ENCODE measurements at places on chromosomes 3 and 15. TPM values are rescaled to one million over a fixed set of nuclear protein-coding genes. Genes with fewer than 3 reads are reported as not detected.

The CD86 gene
- 21.6 TPM for total RNA-seq

The CYP8B1 gene
- total RNA-seq = not detected

The ZNF774 gene
- 0.83 TPM for total RNA-seq

The LMOD3 gene
- total RNA-seq = not detected

The PPP1R14D gene
- total RNA-seq = not detected

The FAM107A gene
- total RNA-seq = not detected

- DNase-seq = no peak
- H3K4me3 ChIP-seq = no peak overlapping the region
- H3K4me1 ChIP-seq = peaks cover 3% of the 10 kb centered on the region
- H3K36me3 ChIP-seq = no peaks in the 10 kb centered on the region
Measured at GRCh38 chr3:159964166-159964973, 24.3 kb upstream of the IL12A start.

DNA sequence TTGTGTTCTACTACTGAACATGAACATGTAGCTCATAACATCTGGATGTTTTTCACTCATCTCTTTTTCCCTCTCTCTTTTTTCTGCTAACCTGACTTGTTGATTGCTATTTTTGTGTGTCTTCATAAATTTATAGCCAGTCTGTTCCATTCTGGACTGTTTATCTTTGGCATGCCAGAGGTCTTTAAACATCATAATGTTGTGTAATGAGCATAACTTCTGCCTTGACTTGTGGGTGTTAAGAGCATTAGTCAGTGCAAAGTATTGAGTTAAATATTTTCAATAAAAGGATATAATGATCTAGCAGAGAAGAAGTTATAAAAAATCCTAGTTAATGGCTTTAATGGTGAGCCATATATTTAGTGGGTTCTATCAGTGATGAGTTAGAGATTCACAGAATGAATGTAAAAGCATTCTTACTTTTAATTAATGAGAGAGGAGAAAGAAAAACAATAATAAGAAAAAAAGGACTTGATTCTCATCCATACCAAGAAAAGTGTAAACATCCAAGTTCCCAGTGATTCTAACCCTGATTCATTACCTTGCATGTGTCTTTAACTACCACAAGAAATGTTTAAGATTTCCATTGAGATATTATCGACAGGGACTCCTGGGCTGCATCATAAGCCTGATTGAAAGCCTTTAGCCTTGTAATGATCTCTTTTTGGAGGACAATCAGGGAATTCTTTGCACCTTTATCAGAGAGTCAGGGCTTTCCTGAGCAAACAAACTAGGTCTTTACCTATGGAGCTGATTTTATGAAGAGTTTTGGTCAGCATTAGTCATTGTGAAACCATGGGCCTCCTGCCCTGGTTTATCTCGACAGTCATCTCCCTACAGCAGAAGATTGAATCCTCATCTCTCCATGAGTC lies 22.9 kb downstream of the MITF start:
- no peak overlapping the region for H3K4me3 ChIP-seq
- no peaks in the 10 kb centered on the region for H3K36me3 ChIP-seq
- peaks cover 2% of the 10 kb centered on the region for H3K27me3 ChIP-seq

- no peak for DNase-seq
- H3K4me3 ChIP-seq = no peak overlapping the region
- peaks cover 3% of the 10 kb centered on the region for H3K36me3 ChIP-seq
- H3K27me3 ChIP-seq = no peaks in the 10 kb centered on the region
- no peak overlapping the region for H3K27ac ChIP-seq
Measured at GRCh38 chr3:105906836-105907235, 38.0 kb upstream of the CBLB start.

GRCh38 chr15:72944565-72944964 lies 107.7 kb upstream of the NEO1 start:
- H3K4me3 ChIP-seq = no peak overlapping the region
- peaks cover 6% of the 10 kb centered on the region for H3K27me3 ChIP-seq
- H3K36me3 ChIP-seq = no peaks in the 10 kb centered on the region
- H3K4me1 ChIP-seq = no peaks in the 10 kb centered on the region

DNA sequence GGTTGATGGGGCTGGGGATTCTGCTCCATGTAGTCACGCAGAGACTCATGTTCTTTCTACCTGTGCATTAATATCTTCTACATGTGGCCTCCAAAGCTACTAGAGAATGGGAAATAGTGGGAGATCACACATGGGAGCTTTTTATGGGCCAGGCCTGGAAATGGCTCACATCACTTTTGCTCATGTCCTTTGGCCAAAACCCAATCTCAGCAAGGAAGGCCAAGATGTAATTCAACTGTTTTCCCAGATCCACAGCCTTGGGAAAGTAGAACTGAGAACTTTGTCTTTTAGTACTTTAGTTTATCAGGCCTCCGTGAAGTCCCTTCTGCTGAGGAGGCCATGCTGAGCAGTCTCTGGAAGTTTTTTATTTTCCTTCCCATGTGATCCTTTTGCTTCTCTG lies 73.2 kb upstream of the SLC4A7 start:
- no peak for DNase-seq
- H3K4me3 ChIP-seq = no peak overlapping the region
- H3K4me1 ChIP-seq = no peaks in the 10 kb centered on the region
- peaks cover 2% of the 10 kb centered on the region for H3K36me3 ChIP-seq
- H3K27ac ChIP-seq = no peak overlapping the region
- H3K27me3 ChIP-seq = no peaks in the 10 kb centered on the region

DNA sequence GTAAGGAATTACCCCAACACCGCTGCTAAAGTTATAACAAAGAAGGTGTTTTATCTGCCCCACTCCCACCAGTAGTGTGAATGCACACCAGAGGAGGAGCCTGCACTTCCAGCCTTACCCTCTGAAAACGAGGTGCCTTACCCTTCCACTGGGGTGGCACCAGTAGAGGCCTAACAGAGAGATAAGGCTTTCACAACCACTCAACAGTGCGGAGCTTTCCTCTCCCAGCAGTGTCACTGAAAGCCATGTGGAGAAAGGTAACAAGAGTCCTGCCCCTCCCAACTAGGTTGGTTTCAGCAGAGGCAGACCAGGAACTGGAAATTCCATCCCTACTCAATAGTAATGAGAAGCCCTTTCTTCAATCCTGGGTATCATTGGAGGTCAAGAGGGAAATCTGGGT lies 539.2 kb downstream of the VGLL3 start:
- DNase-seq = no peak
- no peaks in the 10 kb centered on the region for H3K4me1 ChIP-seq
- no peak overlapping the region for H3K4me3 ChIP-seq
- no peaks in the 10 kb centered on the region for H3K36me3 ChIP-seq

GRCh38 chr15:43436395-43436794 lies 56.6 kb downstream of the TP53BP1 start:
- DNase-seq = no peak
- H3K36me3 ChIP-seq = peaks cover 19% of the 10 kb centered on the region
- no peak overlapping the region for H3K4me3 ChIP-seq
- peaks cover 7% of the 10 kb centered on the region for H3K4me1 ChIP-seq
- no peak overlapping the region for H3K27ac ChIP-seq

DNA sequence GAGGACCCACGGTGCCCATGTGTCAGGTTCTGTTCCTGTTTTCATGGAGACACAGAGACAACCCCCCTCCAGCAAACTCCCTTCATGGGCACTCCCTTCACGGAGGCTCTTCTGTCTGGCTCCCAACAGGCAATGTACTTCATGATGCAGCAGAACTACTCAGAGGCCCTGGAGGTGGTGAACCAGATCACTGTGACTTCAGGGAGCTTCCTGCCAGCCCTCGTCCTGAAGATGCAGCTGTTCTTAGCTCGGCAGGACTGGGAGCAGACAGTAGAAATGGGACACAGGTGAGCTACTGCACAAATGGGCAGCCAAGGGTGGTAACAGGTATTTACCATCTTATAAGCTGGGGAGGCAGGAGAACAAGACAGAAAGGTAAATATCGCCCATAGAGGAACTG lies 7.0 kb downstream of the TTC21A start:
- peaks cover 2% of the 10 kb centered on the region for H3K4me1 ChIP-seq
- H3K36me3 ChIP-seq = peaks cover 4% of the 10 kb centered on the region
- no peak overlapping the region for H3K4me3 ChIP-seq
- no peak for DNase-seq

- peaks cover 6% of the 10 kb centered on the region for H3K36me3 ChIP-seq
- H3K4me1 ChIP-seq = peaks cover 30% of the 10 kb centered on the region
- peak overlapping the region; percentile 37 for H3K27ac ChIP-seq
- no peak overlapping the region for H3K4me3 ChIP-seq
- no peak for DNase-seq
Measured at GRCh38 chr3:27666272-27666671, 55.9 kb downstream of the EOMES start.

DNA sequence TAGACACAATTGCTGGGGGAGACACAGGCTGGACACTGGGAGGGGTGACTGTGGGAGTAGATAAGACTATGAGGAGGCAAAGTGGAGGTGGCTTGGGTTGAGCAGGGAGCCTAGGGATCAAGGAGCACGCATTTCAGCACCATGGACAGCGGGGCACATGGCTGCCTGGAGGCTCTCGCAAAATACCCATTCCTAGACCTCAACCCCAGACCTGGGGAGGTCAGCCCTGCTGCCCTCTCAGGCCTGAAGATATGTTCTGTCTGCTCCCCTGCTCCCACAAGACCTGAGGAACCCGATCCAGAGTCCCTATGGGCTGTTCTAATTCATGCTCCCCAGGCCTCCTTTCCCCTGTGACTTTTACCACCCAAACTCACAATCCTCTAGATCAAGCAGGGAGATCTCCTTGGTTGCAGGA lies 16.0 kb upstream of the CPEB1 start:
- H3K27me3 ChIP-seq = peaks cover 2% of the 10 kb centered on the region
- H3K36me3 ChIP-seq = no peaks in the 10 kb centered on the region
- no peak overlapping the region for H3K27ac ChIP-seq
- no peak overlapping the region for H3K4me3 ChIP-seq
- H3K4me1 ChIP-seq = no peaks in the 10 kb centered on the region
- DNase-seq = peak; percentile 59

GRCh38 chr3:150433347-150433746 lies 25.2 kb downstream of the TSC22D2 start:
- H3K4me1 ChIP-seq = no peaks in the 10 kb centered on the region
- no peak overlapping the region for H3K4me3 ChIP-seq
- H3K27me3 ChIP-seq = no peaks in the 10 kb centered on the region
- H3K27ac ChIP-seq = no peak overlapping the region
- no peak for DNase-seq
- H3K36me3 ChIP-seq = peaks cover 10% of the 10 kb centered on the region

DNA sequence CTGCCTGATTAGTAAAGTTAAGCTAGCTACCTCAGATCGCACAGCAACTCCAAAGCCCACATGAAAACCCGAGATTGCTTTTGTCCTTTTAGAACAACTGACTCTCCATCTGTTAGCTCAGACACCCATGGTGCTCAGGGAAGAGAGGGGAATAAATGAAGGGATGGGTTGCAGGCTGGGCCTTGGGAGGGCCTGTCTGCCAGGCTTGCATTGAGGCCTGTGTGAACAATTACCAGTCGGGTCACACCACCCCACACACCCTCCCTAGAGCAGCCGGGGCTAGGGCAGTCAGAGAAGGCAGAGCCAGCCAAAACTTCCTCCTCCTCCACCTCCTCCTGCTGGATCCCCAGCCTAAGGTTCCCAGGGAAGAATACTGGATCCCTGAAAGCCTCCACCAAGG lies 8.8 kb upstream of the PRKAR2A start:
- no peaks in the 10 kb centered on the region for H3K27me3 ChIP-seq
- no peak overlapping the region for H3K4me3 ChIP-seq
- DNase-seq = no peak
- H3K36me3 ChIP-seq = peaks cover 25% of the 10 kb centered on the region
- peaks cover 8% of the 10 kb centered on the region for H3K4me1 ChIP-seq
- no peak overlapping the region for H3K27ac ChIP-seq

DNA sequence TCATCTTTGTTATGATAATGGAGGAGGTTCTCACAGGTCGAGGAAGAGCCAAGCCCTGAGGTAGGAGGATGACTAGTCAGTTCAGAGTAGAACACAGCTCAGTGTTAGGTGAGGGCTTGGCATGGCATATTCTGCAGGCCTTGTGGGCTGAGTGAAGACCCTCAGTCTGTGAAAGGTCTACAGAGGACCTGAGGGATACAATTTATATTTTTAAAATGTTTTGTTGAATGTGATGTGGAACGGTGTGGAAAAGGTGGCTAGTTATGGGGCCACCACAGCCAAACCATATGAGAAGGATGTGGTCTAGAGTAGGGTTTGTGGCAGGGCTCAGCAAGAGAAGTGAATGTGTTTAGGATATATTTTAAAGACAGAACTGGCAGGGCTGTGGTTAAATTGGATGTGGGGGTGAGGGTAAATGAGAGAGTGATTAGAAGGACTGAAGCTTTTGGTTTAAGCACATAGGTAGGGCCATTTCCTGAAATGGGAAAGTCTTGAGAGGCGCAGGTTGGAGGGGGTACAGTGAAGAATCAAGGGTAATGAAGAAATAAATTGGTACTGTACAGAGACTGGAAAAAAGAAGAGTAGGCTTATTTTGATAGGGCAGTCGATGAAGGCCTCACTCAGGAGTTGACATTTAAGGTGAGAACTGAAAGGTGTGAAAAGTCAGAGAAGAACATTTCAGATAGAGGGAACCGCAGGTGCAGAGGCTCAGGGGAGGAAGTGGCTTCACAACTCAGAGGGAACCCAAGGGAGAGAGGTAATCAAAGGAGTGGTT lies 60.5 kb downstream of the SPTSSB start:
- H3K4me1 ChIP-seq = peaks cover 25% of the 10 kb centered on the region
- peak overlapping the region; percentile 56 for H3K27ac ChIP-seq
- H3K27me3 ChIP-seq = peaks cover 66% of the 10 kb centered on the region
- H3K36me3 ChIP-seq = peaks cover 7% of the 10 kb centered on the region
- DNase-seq = peak; percentile 78

- H3K4me1 ChIP-seq = no peaks in the 10 kb centered on the region
- DNase-seq = no peak
- no peak overlapping the region for H3K27ac ChIP-seq
- H3K27me3 ChIP-seq = peaks cover 26% of the 10 kb centered on the region
- H3K36me3 ChIP-seq = no peaks in the 10 kb centered on the region
Measured at GRCh38 chr3:44321335-44321734, 17.2 kb upstream of the TCAIM start.
